ENCODE measurements at places on chromosomes 4 and X. TPM values are rescaled to one million over a fixed set of nuclear protein-coding genes. Genes with fewer than 3 reads are reported as not detected.

The MGARP gene
- polyA plus RNA-seq, result 2.9 TPM

The HOPX gene
- 17.5 TPM for polyA plus RNA-seq

The UFSP2 gene
- 29.2 TPM for polyA plus RNA-seq

The SEPTIN6 gene
- polyA plus RNA-seq, result 25.3 TPM

The TEC gene
- polyA plus RNA-seq, result 2.1 TPM

The KDR gene
- 96.0 TPM for polyA plus RNA-seq

The SSX2 gene
- not detected for polyA plus RNA-seq

DNA sequence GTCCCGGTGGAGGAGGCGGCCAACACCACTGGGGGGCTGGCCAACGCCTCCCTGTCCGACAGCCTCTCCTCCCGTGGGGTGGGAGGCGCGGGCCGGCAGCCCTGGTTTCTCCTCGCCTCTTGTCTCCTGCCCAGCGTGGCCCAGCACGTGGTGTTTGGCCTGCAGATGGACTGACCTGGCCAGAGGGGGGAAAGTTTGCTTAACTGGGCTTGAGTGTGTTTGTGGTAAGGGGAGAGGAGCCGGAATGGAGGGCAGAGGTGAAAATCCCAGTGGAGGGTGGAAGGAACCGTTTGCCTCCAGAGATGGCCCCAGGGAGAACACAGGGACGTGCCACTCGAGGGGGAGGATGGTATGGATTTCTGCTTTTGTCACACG is 27.6 kb downstream of the NYX start:
- DNase-seq, result no peak

DNA sequence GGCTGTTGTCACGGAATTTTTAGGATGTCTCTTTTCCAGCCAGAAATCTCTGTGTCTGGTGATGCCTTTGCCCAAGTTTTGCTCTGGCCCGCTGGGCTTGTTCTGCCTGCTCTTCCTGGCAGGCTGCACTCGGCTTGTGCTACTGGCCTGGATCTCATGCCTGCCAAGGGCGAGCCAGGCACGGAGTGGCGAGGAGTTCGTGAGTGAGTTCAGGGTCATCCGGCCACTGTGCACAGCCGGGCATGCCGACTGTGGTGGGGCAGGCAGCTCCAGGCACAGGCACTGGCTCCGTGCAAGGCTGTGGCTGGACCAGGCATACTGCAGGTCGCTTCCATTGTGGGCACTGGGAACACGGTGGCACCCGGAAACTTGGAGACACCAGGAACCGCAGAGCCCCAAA is 129.1 kb downstream of the ARHGAP10 start:
- no peak for DNase-seq

DNA sequence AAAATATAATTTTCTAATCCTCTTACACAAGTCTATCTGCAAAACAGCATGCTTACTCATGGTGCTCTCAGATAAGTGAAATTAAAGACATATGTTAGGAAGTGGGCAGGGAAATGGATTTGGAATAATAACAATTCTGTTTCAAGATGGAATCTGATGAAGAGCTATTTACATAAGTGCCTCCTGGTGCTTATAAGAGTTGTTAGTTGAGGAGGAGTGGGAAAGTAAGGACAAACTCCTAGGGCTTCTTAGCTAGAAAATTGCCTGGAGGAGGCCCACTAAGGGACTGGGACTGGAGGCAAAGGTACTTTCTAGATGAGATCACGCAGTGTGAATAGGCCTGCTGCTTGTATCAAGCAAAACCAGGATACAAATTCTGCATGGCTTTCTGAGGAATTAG is 939.8 kb downstream of the GLUD2 start:
- DNase-seq, result no peak

- DNase-seq, result no peak
Observed at GRCh38 chr4:37400241-37400881, 155.8 kb downstream of the NWD2 start.

- peak; percentile 5 for DNase-seq
Observed at GRCh38 chrX:95622200-95622599, 1062.4 kb upstream of the DIAPH2 start.

- DNase-seq, result no peak
Observed at GRCh38 chr4:178080312-178080711, 638.1 kb upstream of the AGA start.

GRCh38 chr4:5051278-5052203 is at the start of gene STK32B:
Gene STK32B (plus strand): TSS chr4:5051480.
- DNase-seq, result peak; percentile 76

GRCh38 chr4:78863991-78864390 is 75.2 kb downstream of the PAQR3 start:
- DNase-seq, result no peak

- peak; percentile 53 for DNase-seq
Observed at GRCh38 chrX:129984111-129984958, 1.9 kb downstream of the BCORL1 start.

DNA sequence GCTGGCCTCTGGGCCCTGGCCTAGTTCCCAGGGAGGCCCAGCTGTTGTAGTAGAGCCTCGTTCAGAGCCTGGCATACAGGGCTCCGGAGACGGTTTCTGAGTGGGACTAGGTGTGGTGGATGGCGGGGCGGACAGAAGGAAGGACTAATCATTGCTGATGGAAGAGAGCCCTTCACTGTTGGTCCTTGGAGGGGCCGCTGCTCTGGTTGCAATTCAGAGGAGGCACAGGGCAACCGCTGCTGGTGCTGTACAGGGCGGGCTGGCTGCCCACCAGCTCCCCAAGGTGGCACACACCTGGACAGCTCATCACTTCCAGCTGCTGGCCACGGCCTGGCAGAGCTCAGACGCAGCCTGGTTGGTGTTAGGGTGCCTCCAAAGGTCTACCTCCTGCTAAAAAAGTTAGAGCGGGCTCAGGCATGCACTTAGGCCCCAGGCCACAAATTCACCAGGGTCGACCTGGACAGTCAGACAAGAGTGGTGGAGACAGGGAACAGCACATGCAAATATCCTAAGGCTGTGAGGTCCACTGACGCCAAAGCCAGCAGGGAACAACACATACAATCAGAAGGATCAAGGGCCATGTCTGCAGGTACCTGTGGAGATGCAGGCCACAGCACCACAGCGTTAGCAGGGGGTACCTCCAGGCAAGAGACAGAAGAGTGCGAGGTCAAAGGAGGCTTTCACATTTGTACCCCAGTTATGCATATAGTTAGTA is 7.5 kb upstream of the RNF4 start:
- no peak for DNase-seq

DNA sequence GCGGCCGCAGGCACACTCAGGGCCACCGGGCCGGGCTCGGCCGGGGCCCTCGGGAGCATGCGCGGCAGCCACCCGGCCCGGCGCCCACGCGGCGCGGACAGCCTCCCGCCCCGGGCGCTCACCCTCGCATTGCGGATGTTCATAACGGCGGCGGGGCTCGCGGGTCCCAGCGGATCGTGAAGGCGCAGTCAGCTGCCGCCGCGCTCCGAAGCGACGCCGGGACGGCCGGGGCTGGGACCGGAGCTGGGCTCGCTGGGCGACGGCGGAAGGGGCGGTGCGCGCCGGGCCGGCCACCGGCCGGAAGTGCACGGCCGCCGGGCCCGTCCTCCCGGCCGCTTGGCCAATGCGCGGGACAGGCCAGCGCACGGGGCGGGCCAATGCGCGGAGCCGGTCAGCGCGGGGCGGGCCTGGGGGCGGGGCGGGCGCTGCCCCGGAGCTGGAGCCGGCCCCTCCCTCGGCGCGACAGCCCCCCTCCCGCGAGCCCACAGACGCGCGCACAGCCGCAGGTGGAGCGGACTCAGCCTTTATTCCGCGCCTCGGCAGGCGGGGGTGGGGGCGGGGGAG is at the start of gene NAA10:
Gene NAA10, minus strand, starts transcription at position 276 of the 564 bp plus-strand sequence. Its CDS starts 133 bp downstream, at position 143.
- peak; percentile 88 for DNase-seq

- DNase-seq, result no peak
Observed at GRCh38 chr4:38327174-38327573, 336.8 kb upstream of the KLF3 start.

DNA sequence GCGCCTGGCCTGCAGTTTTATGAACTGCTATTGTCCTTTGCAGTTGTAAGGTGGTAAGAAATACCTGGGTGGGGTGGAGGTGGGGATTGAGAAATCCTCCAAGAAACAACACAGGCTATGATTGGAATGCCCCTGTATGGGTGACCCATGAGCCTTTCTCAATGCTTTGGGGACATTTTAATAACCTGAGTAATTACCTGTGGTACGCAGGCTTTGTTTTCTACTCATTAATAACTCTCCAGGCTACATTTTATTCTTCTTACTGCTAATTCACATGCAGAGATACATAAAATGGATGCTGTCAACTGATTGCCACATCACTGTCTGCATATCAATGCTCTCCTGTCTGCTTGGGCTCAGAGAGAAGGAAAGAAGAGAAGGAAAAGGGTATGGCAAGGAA is 41.8 kb downstream of the PHEX start:
- no peak for DNase-seq
